ENCODE measurements at places on chromosomes 2 and 18. TPM values are rescaled to one million over a fixed set of nuclear protein-coding genes. Genes with fewer than 3 reads are reported as not detected.
A peak's percentile ranks its signal among the peaks of the same experiment; 100 is the strongest.

- no peak overlapping the region for H3K4me3 ChIP-seq
- no peaks in the 10 kb centered on the region for H3K36me3 ChIP-seq
- H3K27ac ChIP-seq = no peak overlapping the region
- peaks cover under 1% of the 10 kb centered on the region for H3K27me3 ChIP-seq
Measured at GRCh38 chr2:29329899-29330298, 214.7 kb downstream of the CLIP4 start.

- H3K4me3 ChIP-seq = no peak overlapping the region
- H3K27ac ChIP-seq = no peak overlapping the region
- H3K4me1 ChIP-seq = no peaks in the 10 kb centered on the region
- no peaks in the 10 kb centered on the region for H3K36me3 ChIP-seq
Measured at GRCh38 chr2:134988994-134989605, 58.1 kb downstream of the MAP3K19 start.

GRCh38 chr2:136214307-136215200 lies 96.6 kb upstream of the CXCR4 start:
- H3K4me3 ChIP-seq = peak overlapping the region; percentile 48
- H3K27ac ChIP-seq = peak overlapping the region; percentile 93
- peaks cover 27% of the 10 kb centered on the region for H3K36me3 ChIP-seq
- peaks cover 80% of the 10 kb centered on the region for H3K4me1 ChIP-seq
- H3K27me3 ChIP-seq = no peaks in the 10 kb centered on the region

DNA sequence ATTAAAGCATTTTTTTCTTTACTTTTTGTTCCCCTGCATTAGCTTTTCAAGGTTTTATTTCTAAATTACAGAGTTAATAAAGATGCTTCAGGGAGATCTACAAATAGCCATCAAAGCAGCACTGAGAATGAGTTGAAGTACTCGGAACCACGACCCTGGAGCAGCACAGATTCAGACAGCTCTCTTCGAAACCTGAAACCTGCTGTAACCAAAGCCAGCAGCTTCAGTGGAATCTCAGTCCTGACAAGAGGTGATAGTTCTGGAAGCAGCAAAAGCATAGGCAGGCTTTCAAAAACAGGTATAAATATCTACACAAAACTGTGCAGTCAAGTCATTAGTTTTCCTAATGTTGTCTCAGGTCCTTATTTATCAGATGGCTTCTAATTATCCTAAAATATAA lies 102.8 kb upstream of the UBXN4 start:
- no peak overlapping the region for H3K4me3 ChIP-seq
- no peaks in the 10 kb centered on the region for H3K4me1 ChIP-seq
- DNase-seq = no peak
- H3K27ac ChIP-seq = peak overlapping the region; percentile 54

- H3K27me3 ChIP-seq = no peaks in the 10 kb centered on the region
- DNase-seq = no peak
- H3K4me3 ChIP-seq = no peak overlapping the region
- no peak overlapping the region for H3K27ac ChIP-seq
- no peaks in the 10 kb centered on the region for H3K36me3 ChIP-seq
Measured at GRCh38 chr18:69956057-69956456, 8.4 kb upstream of the CD226 start.

DNA sequence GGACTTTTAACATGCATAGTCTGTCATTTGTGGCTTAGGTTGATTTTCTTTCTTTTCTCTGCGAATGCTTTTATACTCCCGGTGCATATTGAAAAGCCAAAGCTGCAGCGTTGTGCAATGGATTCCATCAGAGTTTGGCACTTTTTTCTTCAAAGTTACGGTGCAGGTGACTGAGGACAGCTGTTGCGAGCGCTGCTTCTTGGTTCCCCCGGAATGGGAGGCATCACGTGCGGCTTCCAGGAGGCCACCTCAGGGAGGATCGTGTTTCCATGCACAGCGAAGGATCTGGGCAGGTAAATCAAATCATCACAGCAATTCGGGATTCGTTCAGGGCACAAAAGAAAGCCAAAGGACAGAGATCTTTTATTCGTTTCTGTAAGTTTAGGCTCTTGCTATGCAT lies 109.6 kb upstream of the ALKAL2 start:
- H3K27me3 ChIP-seq = no peaks in the 10 kb centered on the region
- no peak overlapping the region for H3K4me3 ChIP-seq
- no peak for DNase-seq

DNA sequence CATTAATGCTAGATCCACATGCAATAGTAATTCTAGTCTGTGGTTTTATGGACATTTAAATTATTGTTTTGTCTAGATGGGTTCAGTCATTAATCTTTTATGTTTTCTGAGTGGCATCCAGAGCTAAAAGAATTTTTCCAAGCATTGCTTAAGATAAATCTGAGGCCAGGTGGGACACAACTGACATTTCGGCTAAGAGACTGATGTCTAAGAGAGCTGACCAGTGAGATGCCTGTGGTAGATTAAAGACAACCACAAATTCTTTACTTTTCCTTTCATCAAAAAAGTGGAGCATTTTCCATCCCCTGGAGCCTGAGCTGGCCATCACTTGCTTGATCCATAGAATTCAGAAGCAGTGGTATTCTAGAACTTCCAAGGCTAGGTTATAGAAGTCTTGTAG lies 182.2 kb downstream of the NRP2 start:
- no peak overlapping the region for H3K4me3 ChIP-seq
- no peaks in the 10 kb centered on the region for H3K36me3 ChIP-seq
- no peak for DNase-seq
- peaks cover 9% of the 10 kb centered on the region for H3K27me3 ChIP-seq

DNA sequence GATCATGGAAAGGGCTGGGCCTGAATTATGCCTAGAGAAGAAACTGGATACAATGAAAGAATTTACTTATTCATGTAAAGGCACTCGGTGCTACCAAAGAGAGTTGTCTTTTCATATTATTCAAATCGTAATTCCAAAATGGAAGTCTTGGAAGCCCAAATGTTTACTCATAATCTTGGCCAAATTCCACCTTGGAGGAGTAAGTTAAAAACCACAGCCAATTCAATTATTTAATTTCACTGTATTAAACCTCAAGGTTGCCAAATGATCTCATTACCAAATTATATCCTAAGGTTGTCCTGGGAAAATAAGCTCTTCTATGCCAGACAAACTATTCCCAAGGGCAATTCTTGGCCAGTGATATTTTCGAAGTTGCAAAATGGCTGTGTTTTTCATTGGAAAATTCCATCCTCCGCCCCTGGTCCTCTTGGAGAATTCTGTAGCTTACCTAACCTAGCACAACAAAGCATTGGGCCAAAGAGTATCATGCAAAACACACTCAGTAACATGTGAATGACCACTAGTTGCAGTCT lies 11.1 kb upstream of the VPS4B start:
- H3K27me3 ChIP-seq = peaks cover 23% of the 10 kb centered on the region
- H3K27ac ChIP-seq = no peak overlapping the region
- no peaks in the 10 kb centered on the region for H3K4me1 ChIP-seq
- no peak overlapping the region for H3K4me3 ChIP-seq
- no peak for DNase-seq

DNA sequence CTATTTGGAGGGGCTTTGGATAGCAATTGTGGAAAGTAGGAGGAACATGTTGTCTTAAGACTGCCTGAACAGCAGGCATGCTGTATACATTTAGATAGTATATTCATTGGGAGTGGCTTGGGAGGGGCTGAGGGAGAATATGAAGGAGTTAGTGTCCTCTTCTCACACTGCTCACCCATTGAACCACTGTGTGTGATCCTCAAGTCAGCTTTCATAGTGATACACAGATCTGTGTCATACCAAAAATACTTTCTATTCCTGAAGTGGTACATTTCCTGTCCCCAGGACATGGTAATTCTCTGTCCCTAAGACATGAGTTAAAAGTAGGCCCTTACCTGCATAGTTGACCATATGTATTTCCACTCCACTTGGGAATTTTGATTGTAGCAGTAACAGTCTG lies 9.6 kb downstream of the NEMP2 start:
- no peaks in the 10 kb centered on the region for H3K27me3 ChIP-seq
- no peak overlapping the region for H3K27ac ChIP-seq
- H3K4me3 ChIP-seq = no peak overlapping the region
- peaks cover 9% of the 10 kb centered on the region for H3K36me3 ChIP-seq
- peaks cover 41% of the 10 kb centered on the region for H3K4me1 ChIP-seq

- no peaks in the 10 kb centered on the region for H3K36me3 ChIP-seq
- no peak overlapping the region for H3K27ac ChIP-seq
- H3K27me3 ChIP-seq = no peaks in the 10 kb centered on the region
- H3K4me1 ChIP-seq = no peaks in the 10 kb centered on the region
Measured at GRCh38 chr2:114400890-114401289, 41.6 kb upstream of the DPP10 start.

DNA sequence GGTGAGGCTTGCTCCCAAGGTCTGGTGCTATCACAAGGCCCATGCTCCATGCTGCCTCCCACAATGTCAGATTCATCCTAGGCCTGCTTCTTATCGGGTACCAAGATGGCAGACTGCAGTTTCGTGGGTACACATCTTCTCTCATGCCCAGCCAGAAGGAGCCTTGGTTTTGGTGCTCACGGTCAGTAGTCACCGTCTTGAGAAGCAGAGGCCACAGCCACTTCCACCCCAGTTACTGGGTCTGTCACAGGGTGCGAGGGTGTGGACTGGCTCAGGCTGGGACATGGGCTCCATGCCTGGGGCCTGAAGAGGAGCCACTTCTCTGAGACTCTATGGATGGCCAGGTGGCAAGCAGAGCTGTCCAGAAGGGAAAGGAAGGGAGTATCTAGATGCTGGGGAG lies 178.8 kb upstream of the HS6ST1 start:
- H3K36me3 ChIP-seq = peaks cover 6% of the 10 kb centered on the region
- no peak for DNase-seq
- H3K4me3 ChIP-seq = no peak overlapping the region
- peaks cover 11% of the 10 kb centered on the region for H3K4me1 ChIP-seq
- peaks cover 2% of the 10 kb centered on the region for H3K27me3 ChIP-seq

DNA sequence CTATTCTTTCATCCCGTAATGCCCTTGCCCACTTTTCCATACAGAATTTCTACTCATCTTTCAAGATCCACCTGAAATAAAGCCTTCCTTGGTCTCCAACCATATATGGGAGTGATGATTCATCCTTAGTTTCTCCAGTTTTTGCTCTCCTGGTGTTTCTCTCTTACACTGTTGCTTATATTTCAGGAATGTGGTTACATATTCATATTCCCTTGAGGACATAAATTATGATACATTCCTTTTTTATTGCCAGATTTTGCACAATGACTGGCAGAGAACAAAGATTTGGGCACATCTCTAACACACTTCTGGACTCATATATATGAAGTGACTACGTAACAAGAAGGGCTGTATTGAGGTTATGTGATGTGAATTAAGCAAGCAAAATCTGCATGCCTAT lies 1573.4 kb upstream of the NXPH2 start:
- no peaks in the 10 kb centered on the region for H3K27me3 ChIP-seq
- H3K4me1 ChIP-seq = no peaks in the 10 kb centered on the region
- H3K4me3 ChIP-seq = no peak overlapping the region
- no peaks in the 10 kb centered on the region for H3K36me3 ChIP-seq

DNA sequence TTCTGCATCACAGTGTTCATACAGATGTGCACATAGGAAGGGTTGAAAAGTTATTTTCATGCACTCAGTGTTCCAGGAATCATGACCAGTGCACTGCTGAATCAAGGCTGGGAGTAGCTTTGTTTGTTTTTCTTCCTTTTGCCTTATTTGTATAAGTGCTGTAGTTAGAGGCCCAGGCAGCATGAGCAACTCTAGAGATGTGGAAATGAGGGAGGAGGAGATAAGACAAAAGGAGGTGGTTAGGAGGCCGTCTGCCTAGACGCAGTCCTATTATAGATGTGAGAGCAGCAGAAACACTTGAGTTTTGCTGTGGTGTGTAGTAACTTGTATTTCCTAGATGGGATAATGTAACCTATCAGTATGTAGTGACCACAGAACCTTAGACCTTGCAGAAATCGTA lies 264.3 kb upstream of the RASGRP3 start:
- no peaks in the 10 kb centered on the region for H3K36me3 ChIP-seq
- no peaks in the 10 kb centered on the region for H3K4me1 ChIP-seq
- no peak for DNase-seq

GRCh38 chr2:226971084-226971483 lies 135.2 kb downstream of the RHBDD1 start:
- DNase-seq = peak; percentile 40
- peak overlapping the region; percentile 91 for H3K4me3 ChIP-seq
- peaks cover 9% of the 10 kb centered on the region for H3K36me3 ChIP-seq
- H3K27ac ChIP-seq = peak overlapping the region; percentile 98
- no peaks in the 10 kb centered on the region for H3K27me3 ChIP-seq
- H3K4me1 ChIP-seq = peaks cover 56% of the 10 kb centered on the region

DNA sequence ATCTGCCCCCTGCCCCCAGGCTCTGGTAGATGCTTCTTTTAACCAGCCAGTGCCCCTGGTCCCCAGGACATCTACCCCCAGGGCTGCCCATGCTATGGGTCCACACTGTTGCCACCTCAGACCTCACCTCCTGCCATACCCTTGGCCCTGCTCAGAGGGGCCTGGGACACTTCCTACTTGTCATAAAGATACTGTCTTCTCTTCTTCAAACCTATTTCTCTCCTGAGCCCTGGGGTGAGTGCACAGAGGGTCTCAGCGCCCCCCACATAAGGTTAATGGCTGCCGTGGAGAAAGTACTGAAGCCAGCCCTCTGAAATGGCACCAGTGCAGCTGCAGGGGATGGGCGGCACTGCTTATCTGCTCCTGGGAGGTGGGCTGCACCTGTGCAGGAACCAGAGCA lies 77.6 kb upstream of the MGAT4A start:
- no peak overlapping the region for H3K4me3 ChIP-seq
- no peaks in the 10 kb centered on the region for H3K36me3 ChIP-seq
- no peaks in the 10 kb centered on the region for H3K4me1 ChIP-seq

DNA sequence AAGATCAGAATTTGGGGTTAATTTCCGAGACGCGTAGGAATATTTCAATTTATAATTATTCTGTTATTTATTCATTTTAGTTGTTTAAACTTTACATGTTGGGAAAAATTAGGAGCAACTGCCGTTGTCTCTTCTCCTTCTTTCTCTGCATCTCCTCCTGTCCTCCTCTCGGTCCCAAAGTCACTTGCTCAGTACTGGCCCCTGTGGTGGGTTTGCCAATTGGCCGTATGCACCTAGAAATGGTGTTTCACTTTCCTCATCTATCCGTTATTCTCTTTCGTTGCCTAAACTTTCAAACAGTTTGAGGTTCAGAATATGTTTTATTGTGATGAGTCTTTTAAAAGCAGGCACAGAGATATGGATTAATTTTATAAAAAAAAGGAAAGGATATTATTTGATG lies 517.9 kb downstream of the PLCL1 start:
- no peak overlapping the region for H3K27ac ChIP-seq
- no peak for DNase-seq
- no peaks in the 10 kb centered on the region for H3K36me3 ChIP-seq

- H3K4me1 ChIP-seq = no peaks in the 10 kb centered on the region
- no peak overlapping the region for H3K4me3 ChIP-seq
- H3K36me3 ChIP-seq = no peaks in the 10 kb centered on the region
- H3K27ac ChIP-seq = no peak overlapping the region
- no peak for DNase-seq
- no peaks in the 10 kb centered on the region for H3K27me3 ChIP-seq
Measured at GRCh38 chr2:150620855-150621254, 133.4 kb upstream of the RND3 start.

GRCh38 chr2:69943843-69944525 lies 17.4 kb downstream of the ASPRV1 start:
- H3K27me3 ChIP-seq = peaks cover 3% of the 10 kb centered on the region
- H3K4me1 ChIP-seq = peaks cover 17% of the 10 kb centered on the region
- no peak overlapping the region for H3K27ac ChIP-seq
- H3K4me3 ChIP-seq = no peak overlapping the region
- no peak for DNase-seq

CPO gene
- polyA plus RNA-seq = not detected

TDRD15 gene
- not detected for polyA plus RNA-seq

POTEI gene
- polyA plus RNA-seq = not detected

SCYGR7 gene
- polyA plus RNA-seq = not detected

KYNU gene
- 53.2 TPM for polyA plus RNA-seq

BUB1 gene
- 0.63 TPM for polyA plus RNA-seq

LOXL3 gene
- not detected for polyA plus RNA-seq

SRD5A2 gene
- polyA plus RNA-seq = not detected

TEKT4 gene
- not detected for polyA plus RNA-seq

Data from naive B cell (primary cell).